ENCODE measurements at places on chromosomes 6 and 20. TPM values are rescaled to one million over a fixed set of nuclear protein-coding genes. Genes with fewer than 3 reads are reported as not detected.
A peak's percentile ranks its signal among the peaks of the same experiment; 100 is the strongest.

- H3K27me3 ChIP-seq: no peaks in the 10 kb centered on the region
- no peak for DNase-seq
- H3K4me3 ChIP-seq: no peak overlapping the region
- H3K36me3 ChIP-seq: no peaks in the 10 kb centered on the region
Observed at GRCh38 chr20:51143652-51144051, 120.7 kb upstream of the KCNG1 start.

- no peaks in the 10 kb centered on the region for H3K4me1 ChIP-seq
- no peaks in the 10 kb centered on the region for H3K36me3 ChIP-seq
- H3K27ac ChIP-seq: no peak overlapping the region
- no peak for DNase-seq
- H3K27me3 ChIP-seq: no peaks in the 10 kb centered on the region
Observed at GRCh38 chr6:3962291-3963280, 113.4 kb downstream of the FAM50B start.

GRCh38 chr6:43052842-43053544, 658 bp downstream of the CUL7 start:
- no peaks in the 10 kb centered on the region for H3K27me3 ChIP-seq
- peaks cover 42% of the 10 kb centered on the region for H3K36me3 ChIP-seq
- no peak for DNase-seq

GRCh38 chr20:11205769-11206362, 532.1 kb upstream of the JAG1 start:
- no peak overlapping the region for H3K4me3 ChIP-seq
- peaks cover 12% of the 10 kb centered on the region for H3K4me1 ChIP-seq
- no peak overlapping the region for H3K27ac ChIP-seq
- no peaks in the 10 kb centered on the region for H3K36me3 ChIP-seq
- DNase-seq: no peak

- H3K27ac ChIP-seq: peak overlapping the region; percentile 96
- H3K4me1 ChIP-seq: peaks cover 51% of the 10 kb centered on the region
- DNase-seq: peak; percentile 90
- no peaks in the 10 kb centered on the region for H3K36me3 ChIP-seq
- no peaks in the 10 kb centered on the region for H3K27me3 ChIP-seq
Observed at GRCh38 chr20:51563486-51564332, 21.2 kb upstream of the NFATC2 start.

- DNase-seq: no peak
- peaks cover 35% of the 10 kb centered on the region for H3K36me3 ChIP-seq
- no peaks in the 10 kb centered on the region for H3K27me3 ChIP-seq
- H3K4me3 ChIP-seq: no peak overlapping the region
- H3K4me1 ChIP-seq: peaks cover 46% of the 10 kb centered on the region
Observed at GRCh38 chr6:109478841-109479624, 4.0 kb downstream of the ZBTB24 start.

MAFB gene
- 31.7 TPM for total RNA-seq

GRCh38 chr6:89500611-89501010, 67.7 kb downstream of the ANKRD6 start:
- H3K27ac ChIP-seq: no peak overlapping the region
- H3K27me3 ChIP-seq: no peaks in the 10 kb centered on the region
- no peak for DNase-seq
- H3K4me3 ChIP-seq: no peak overlapping the region

MLN gene
- not detected for total RNA-seq

GRCh38 chr20:48906221-48906877, 15.2 kb upstream of the ARFGEF2 start:
- H3K36me3 ChIP-seq: no peaks in the 10 kb centered on the region
- no peak overlapping the region for H3K27ac ChIP-seq
- peaks cover 5% of the 10 kb centered on the region for H3K4me1 ChIP-seq

PPIL6 gene
- total RNA-seq: 6.9 TPM

DNA sequence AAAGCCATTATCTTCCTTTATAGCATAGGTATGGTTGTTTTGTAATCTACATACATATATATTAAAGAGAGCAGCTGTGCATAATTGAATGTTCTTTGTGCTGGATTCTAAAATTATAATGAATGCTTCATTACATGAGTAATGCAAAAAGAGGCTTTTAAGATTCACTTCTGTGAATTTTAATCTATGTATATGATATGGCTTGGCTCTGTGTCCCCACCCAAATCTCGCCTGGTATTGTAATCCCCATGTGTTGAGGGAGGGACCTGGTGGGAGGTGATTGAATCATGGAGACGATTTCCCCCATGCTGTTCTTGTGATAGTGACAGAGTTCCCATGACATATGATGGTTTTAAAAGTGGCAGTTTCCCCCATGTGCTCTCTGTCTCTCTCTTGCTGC, 255.4 kb downstream of the GRM1 start:
- H3K27ac ChIP-seq: no peak overlapping the region
- no peaks in the 10 kb centered on the region for H3K36me3 ChIP-seq
- H3K4me3 ChIP-seq: no peak overlapping the region
- no peak for DNase-seq
- H3K4me1 ChIP-seq: no peaks in the 10 kb centered on the region

DNA sequence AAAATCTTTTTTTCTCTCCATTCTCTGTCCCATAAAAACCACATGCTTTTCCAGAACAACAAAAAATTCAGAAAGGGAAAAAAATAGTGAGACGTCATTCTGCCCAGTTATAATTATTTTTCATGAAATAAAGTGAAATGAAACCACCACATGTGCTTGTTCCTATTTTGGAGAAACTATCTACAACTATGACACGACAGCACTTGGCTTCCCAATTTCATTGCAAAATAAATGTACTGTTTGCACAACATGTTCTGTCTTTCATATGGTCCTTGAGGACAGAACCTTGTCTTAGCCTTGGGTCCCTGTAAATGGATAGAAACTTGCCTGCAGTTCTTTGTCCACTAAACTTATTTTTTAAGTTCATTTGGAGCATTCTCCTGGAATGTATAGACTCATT, 5.6 kb upstream of the MAN1A1 start:
- peaks cover 4% of the 10 kb centered on the region for H3K4me1 ChIP-seq
- H3K36me3 ChIP-seq: no peaks in the 10 kb centered on the region
- peak overlapping the region; percentile 22 for H3K27ac ChIP-seq

- no peaks in the 10 kb centered on the region for H3K27me3 ChIP-seq
- no peak for DNase-seq
- H3K36me3 ChIP-seq: no peaks in the 10 kb centered on the region
- H3K27ac ChIP-seq: no peak overlapping the region
Observed at GRCh38 chr20:24813496-24813895, 135.6 kb upstream of the CST7 start.

GLP1R gene
- total RNA-seq: 5.8 TPM

WFDC5 gene
- not detected for total RNA-seq

GRCh38 chr20:61056116-61056515, 195.9 kb upstream of the CDH4 start:
- H3K4me1 ChIP-seq: no peaks in the 10 kb centered on the region
- no peaks in the 10 kb centered on the region for H3K36me3 ChIP-seq
- no peaks in the 10 kb centered on the region for H3K27me3 ChIP-seq
- H3K27ac ChIP-seq: no peak overlapping the region

TAP1 gene
- total RNA-seq: 11.9 TPM

PRKN gene
- 19.3 TPM for total RNA-seq

DNA sequence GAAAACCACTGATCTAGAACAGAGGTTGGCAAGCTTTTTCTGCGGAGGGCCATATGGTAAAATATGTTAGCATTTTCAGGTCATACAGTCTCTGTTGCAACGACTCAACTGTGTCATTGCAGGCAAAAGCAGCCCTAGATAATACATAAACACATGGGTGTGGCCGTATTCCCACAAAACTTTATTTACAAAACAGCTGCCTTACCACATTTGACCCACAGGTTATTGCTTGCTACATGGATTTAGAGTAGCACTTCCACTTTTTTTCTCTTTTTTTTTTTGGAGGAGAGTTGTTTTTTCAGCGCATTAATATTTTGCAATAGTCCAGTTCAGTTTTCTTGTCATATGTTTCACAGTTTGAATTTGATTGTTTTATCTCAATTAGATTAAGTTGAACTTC, 2.5 kb upstream of the IGF2R start:
- H3K4me1 ChIP-seq: peaks cover 19% of the 10 kb centered on the region
- DNase-seq: no peak
- no peaks in the 10 kb centered on the region for H3K27me3 ChIP-seq
- H3K4me3 ChIP-seq: no peak overlapping the region
- no peak overlapping the region for H3K27ac ChIP-seq

HLA-DOA gene
- total RNA-seq: 15.6 TPM

DNA sequence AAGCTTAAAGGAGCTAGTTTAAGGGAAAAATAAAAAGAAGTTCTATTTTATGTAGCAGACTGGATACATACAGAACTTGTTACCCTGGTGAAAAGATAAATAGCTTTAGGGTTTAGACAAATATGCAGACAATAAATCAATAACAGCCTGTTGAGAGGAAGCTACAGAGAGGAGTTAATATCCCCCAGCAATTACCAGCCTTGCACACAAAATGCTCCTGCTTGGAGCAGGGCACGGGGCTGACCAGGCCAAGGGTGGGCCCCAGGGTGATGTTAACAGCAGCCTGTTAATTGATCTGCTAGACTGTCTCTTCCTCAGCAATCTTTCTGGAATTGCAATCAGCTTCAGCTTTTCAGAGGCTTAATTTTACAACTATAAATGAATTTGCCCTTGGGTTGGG, 125.1 kb upstream of the SOX4 start:
- no peaks in the 10 kb centered on the region for H3K36me3 ChIP-seq
- no peaks in the 10 kb centered on the region for H3K27me3 ChIP-seq
- no peak overlapping the region for H3K27ac ChIP-seq
- no peak for DNase-seq
- no peak overlapping the region for H3K4me3 ChIP-seq

DNA sequence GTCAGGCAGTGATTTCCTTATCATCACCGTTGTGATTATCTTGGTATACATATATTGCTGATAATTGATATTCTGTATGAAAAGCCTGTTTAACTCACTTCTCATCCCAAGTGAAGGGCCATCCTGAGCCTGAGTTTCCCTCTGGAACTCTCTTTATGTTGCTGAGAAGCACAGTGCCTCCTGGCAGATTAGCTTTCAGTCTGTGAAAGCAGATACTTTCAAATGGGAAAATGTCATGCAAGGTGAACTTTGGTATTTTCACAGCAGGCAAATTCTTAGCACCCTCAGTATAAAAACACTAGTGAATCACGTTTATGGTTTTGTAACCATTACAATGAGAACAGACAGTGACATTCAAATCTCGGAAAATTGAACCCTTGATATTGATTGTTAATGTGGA, 151.6 kb downstream of the PRIM2 start:
- no peak for DNase-seq
- H3K4me3 ChIP-seq: no peak overlapping the region
- H3K27ac ChIP-seq: no peak overlapping the region
- H3K4me1 ChIP-seq: no peaks in the 10 kb centered on the region

NMBR gene
- not detected for total RNA-seq

PARD6B gene
- total RNA-seq: 5.9 TPM

DNA sequence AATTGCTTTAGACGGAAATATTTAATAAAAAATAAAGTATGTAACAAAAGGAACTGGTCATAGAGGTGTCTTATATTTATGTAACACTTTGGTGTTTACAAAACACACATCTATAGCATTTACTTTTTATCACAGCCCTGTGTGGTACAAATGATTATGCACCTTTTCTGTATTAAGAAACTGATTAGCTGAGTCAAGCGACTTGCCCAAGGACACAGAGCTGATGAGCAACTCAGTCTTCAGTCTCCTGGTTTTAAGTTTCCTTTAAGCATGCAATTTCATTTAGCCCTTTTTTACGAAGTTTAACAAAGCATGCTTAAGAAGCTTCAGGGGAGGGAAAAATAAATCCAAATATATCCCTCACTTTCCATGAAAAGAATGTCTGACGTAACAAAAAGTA, 2.5 kb downstream of the DCDC2 start:
- H3K4me3 ChIP-seq: no peak overlapping the region
- peaks cover 16% of the 10 kb centered on the region for H3K4me1 ChIP-seq
- no peak for DNase-seq
- H3K27me3 ChIP-seq: no peaks in the 10 kb centered on the region

DNA sequence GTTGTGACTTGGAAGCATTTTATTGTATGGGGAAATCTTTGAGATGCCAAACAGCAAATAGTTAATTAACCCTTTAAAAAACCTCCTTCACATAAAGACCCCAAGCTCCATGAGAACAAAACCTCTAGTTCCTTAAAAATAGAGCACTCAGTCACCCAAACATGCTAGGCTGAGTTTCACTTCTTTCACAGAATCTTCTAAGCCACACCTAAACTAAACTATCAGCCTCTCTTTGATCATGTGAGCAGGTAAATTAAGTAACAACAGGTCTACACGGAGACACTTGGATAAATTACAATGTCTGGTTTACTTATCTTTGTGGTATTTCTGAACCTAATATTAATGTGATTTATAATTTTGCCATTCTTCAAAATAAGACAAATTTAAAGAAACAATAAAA, 205.2 kb upstream of the MARCKS start:
- no peak overlapping the region for H3K4me3 ChIP-seq
- no peak for DNase-seq
- no peaks in the 10 kb centered on the region for H3K36me3 ChIP-seq
- H3K27me3 ChIP-seq: no peaks in the 10 kb centered on the region
- no peaks in the 10 kb centered on the region for H3K4me1 ChIP-seq

OOEP gene
- total RNA-seq: not detected

GPX5 gene
- total RNA-seq: not detected

LAMA4 gene
- total RNA-seq: 37.2 TPM

DNA sequence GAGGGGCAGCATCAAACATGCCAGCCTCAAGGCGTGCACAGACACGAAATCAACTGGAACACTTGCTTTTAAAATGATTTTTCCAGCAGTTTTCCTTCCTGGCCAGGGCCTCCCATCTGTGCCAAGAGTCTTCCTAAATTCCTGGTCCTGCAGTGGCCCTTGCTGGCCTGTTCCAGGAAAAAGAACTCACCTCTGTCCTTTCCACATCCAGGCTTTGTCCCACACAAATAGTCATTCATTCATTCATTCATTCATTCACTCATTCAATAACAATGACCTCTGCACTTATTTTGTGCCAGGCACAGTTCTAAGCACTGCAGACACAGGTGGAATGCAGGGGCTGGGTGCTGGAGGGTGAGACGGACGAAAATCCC, 89.0 kb upstream of the CCDC167 start:
- H3K27ac ChIP-seq: no peak overlapping the region
- no peaks in the 10 kb centered on the region for H3K36me3 ChIP-seq
- H3K27me3 ChIP-seq: no peaks in the 10 kb centered on the region
- no peak overlapping the region for H3K4me3 ChIP-seq

GRCh38 chr6:25794784-25795183, 37.1 kb downstream of the SLC17A1 start:
- H3K27ac ChIP-seq: no peak overlapping the region
- no peak overlapping the region for H3K4me3 ChIP-seq
- DNase-seq: no peak
- H3K36me3 ChIP-seq: no peaks in the 10 kb centered on the region

EDN1 gene
- 9.0 TPM for total RNA-seq

CDH22 gene
- total RNA-seq: 0.67 TPM

ZSCAN23 gene
- total RNA-seq: 0.79 TPM

GRCh38 chr20:25310268-25310920, 62.5 kb downstream of the PYGB start:
- H3K4me1 ChIP-seq: no peaks in the 10 kb centered on the region
- H3K27ac ChIP-seq: peak overlapping the region; percentile 61
- no peak for DNase-seq
- H3K4me3 ChIP-seq: peak overlapping the region; percentile 20
- H3K36me3 ChIP-seq: no peaks in the 10 kb centered on the region

GRCh38 chr6:146429831-146430230, 113.8 kb upstream of the RAB32 start:
- no peak overlapping the region for H3K27ac ChIP-seq
- H3K4me1 ChIP-seq: peaks cover 11% of the 10 kb centered on the region
- no peak for DNase-seq

- H3K4me3 ChIP-seq: no peak overlapping the region
- H3K36me3 ChIP-seq: no peaks in the 10 kb centered on the region
- H3K4me1 ChIP-seq: no peaks in the 10 kb centered on the region
- no peaks in the 10 kb centered on the region for H3K27me3 ChIP-seq
Observed at GRCh38 chr20:4483961-4484360, 237.7 kb upstream of the PRND start.

Measured in right atrium auricular region (tissue), 2 donors.